GM19239 (cell line): ENCODE measurements at places on chromosomes 3 and 15.

DNA sequence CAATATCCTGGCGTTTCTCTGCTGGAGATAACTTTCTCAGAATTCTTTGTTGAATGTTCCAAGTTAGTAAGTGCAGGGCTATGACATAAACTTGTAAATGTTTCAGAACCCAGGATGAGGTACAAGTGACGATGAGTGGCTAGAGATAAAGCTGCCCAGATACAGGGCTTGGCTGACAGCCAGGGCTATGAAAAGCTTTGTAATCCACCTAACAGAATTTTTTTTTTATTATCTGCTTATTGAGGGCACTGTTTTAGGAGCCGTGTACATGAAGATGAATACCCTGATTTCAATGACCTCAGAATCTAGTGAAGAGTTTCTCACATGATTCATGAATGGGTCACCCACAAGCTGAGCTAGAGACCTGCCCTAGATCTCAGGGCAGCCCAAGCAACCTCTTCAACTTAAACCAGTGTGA, 431.4 kb downstream of the DIPK2A start:
- no peak for DNase-seq

- no peak for DNase-seq
Measured at GRCh38 chr15:87633525-87633924, 623.0 kb downstream of the NTRK3 start.

- DNase-seq: no peak
Measured at GRCh38 chr3:100748220-100748619, 38.9 kb downstream of the TFG start.

- DNase-seq: no peak
Measured at GRCh38 chr3:195767792-195768191, 43.9 kb downstream of the MUC4 start.

GRCh38 chr15:57795261-57795660, 88.7 kb downstream of the POLR2M start:
- no peak for DNase-seq

- no peak for DNase-seq
Measured at GRCh38 chr3:72328755-72329277, 519.4 kb downstream of the SHQ1 start.

GRCh38 chr15:71496336-71496955, 313.9 kb upstream of the NR2E3 start:
- no peak for DNase-seq
